ENCODE measurements at places on chromosomes 11 and 22. TPM values are rescaled to one million over a fixed set of nuclear protein-coding genes. Genes with fewer than 3 reads are reported as not detected.

The CFAP300 gene
- total RNA-seq: 1.8 TPM

The OR51E1 gene
- not detected for total RNA-seq

The C11orf86 gene
- not detected for total RNA-seq

The HEPN1 gene
- total RNA-seq: not detected

The CDC42EP2 gene
- 33.7 TPM for total RNA-seq

The CLTCL1 gene
- total RNA-seq: 8.4 TPM
